Spinal cord (tissue), 10 donors: ENCODE measurements at places on chromosomes 2 and 18. TPM values are rescaled to one million over a fixed set of nuclear protein-coding genes. Genes with fewer than 3 reads are reported as not detected.
A peak's percentile ranks its signal among the peaks of the same experiment; 100 is the strongest.

DNA sequence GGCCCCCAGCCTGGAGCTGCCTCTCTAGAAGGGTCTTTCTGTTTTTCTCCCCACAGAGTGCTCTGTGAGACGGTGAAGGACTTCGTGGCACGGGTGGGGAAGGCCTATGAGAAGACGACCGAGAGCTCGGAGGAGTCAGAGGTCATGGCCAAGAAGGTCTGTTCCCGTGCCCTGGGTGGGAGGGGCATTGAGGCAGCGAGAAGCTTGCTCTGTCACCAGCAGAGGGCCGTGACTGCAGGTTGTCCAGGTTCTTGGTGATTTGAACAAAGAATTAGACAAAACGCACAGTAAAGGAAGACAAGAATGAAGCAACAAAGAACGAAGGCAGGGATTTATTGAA, 93.9 kb downstream of the DGKD start:
- no peak for DNase-seq

The DNAJB2 gene
- 186 TPM for polyA plus RNA-seq

DNA sequence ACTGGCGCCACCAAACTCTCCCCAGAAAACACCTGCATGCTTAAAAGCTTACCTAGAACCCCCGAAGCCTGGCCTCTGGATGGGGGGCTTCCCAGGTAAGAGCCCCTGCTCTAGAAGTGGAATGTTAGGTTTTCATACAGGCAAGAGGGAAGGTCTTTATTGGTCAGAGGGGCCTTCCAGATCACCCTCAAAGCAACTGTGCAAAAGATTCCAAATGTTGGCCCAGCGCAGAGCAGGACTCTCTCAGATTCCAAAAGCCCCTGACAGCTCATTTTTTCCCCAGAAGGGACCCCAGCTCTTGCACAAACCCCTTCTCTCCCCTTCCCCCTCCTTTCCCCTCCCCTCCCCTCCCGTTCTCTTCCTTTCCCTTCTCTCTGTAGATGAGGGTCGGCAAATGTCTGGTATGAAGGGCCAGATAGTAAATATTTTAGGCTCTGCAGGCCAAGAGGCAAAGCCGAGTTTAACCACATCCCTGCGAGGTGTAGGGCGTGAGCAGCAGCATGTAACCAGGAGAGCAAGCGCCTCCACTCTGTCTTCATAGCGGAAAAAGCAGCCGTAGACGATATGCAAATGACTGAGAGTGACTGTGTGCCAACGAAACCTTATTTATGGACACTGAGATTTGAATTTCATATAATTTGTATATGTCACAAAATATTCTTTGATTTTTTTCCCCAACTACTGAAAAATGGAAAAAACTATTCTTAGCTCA, 116.9 kb downstream of the SMAD7 start:
- DNase-seq = no peak

DNA sequence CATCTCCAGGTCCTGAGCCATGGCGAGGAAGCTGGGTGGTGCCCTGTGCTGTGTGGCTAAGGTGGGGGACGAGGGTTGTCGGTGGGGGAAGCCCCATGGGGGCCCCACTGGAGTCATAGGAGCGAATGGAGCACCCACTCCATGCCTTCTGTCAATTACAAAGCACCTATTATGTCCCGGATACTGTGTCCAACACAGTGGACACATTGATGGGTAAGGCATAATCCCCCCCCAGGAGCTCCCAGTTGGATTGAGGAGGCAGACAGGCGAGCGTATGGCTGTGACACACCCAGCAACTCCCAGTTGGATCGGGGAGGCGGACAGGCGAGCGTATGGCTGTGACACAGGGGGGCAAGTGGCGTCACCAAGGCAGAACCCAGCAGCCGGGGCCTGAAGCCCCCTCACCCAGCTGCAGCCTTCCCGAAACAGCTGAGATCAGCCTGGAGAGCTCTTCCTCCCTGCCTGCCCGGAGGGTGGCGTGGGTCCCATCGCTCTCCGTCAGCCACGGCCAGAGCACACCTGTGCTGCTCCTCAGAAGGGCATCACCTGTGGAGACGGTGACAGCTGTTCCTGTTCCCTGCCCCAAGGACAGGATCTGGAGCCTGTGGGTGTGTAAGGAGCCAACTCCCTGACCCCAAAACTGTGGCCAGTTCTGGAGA, 69.6 kb downstream of the HPCAL1 start:
- DNase-seq = no peak

DNA sequence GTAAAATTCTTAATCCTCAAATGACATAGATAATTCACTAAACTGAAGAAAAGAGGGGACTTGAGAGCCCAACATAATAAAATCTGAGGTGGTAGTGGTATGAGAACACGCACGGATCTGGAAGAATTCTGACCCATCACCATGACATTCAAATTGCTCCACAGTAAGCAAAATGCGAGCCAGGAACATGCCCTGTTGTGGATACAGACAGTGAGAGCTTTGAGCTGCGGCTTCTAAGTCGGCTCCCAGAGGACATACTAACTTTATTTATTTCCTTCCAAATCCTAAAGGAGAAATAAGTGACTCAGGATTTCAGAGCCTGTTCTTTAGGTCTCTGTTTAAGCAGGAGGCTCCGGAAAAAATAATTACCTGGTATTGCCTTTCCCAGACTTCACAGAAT, 143.4 kb upstream of the SMAD7 start:
- DNase-seq = peak; percentile 44

- DNase-seq = no peak
These were observed 65.8 kb downstream of the RBMS1 start for GRCh38 chr2:160427629-160428404.

The ALPG gene
- 0.13 TPM for polyA plus RNA-seq

The PCARE gene
- polyA plus RNA-seq = not detected

DNA sequence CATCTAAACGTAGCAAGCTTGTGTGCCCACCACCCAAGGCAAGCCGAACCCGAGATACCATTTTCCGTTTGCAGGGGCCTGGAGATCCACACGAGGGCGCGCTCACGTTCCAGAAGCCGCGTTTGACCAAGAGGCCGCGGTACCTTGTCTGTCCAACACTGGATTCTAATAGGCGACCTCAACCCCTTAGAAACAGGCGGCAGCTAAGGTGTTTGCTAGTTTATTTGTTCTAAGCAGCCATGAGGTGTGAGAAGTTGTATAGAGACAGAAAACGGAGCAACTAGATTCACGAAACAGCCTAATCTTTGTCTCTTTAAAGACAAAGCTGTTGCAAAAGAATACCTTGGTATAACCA, 4.2 kb downstream of the HOXD11 start:
- DNase-seq = peak; percentile 76

DNA sequence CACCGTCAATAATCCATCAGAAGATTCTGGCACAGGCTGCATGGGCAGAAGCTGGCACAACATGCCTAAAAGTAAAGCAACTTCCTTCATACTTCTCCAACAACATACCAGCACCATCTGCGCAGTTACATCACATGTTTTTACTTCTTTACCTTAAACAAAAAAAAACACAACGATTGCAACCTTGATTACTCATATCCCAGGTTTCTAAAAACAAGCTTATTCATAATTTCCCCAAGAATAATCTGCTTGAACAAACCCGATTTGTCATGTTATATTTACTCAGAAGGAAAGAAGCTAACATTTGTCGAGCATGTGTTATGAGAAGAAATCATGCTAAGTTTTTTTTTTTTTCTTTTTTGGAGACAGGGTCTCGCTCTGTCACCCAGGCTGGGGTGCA, 54.7 kb downstream of the THADA start:
- DNase-seq = no peak

The ZNF396 gene
- 5.3 TPM for polyA plus RNA-seq

- DNase-seq = no peak
These were observed 265.7 kb upstream of the HS6ST1 start for GRCh38 chr2:128584296-128584890.

DNA sequence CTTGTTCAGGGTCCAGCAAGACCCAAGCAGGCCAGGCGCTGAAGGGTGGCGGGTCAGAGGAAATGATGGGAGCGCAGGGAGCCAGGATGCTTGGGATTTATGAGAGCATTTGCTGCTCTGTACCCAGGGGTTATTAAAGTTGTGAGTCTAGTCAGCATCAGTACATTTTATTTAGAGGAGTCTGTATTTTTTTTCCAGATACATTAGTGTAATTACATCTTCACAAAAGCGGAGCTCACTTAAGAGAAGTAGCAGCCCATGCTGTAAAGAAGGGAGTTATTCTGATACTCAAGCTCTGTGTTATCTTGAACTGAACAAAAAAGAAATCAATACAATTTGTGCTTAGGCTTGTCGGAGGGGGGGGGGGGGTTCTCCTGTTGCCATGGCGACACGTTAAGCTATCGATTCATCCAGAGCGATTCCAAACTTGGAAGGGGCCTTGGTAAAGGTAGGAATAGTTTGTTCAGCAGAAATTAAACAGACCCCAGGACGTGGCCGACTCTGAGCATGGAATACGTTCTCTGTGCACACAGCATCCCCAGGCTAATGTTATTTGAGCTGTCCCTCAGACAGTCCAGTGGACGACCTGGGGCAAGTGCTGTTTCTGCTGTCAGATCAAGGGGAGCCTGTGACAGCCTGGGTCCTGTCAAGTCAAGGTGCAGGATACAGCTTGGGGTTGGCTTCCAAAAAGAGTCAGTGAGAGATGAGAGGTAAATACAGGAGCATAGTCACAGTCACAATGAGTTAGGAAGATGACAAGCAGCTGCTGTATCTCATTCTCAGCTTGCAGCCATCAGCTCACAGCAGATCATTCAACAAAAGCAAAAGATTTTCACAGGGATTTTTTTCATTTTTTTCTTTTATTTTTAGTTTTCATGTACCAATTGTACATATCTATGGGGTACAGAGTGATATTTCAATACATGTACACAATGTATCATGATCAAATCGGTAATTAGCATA, 387.6 kb downstream of the DCDC2C start:
- peak; percentile 65 for DNase-seq

GRCh38 chr2:3180082-3180908, 197.3 kb downstream of the EIPR1 start:
- DNase-seq = no peak

DNA sequence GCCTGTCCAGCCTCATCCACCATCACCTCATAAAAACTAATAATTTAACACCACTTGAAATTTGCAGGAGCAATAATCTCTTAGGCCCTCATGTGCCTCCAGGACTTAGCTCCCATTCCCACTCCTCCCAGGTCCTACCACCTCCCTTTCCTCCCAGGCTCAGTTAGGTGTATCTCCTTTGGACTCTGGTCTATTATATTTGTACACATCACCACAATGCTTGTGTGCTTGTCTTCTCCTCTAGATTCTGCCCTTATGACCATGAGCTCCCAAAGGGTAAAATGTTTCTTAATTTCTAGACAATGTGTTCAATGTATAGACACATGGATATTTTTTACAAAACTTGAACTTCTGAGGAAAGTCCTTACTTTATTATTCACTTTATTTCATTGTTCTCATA, 182.0 kb upstream of the ZC3H15 start:
- DNase-seq = no peak

- no peak for DNase-seq
These were observed 84.4 kb upstream of the HS6ST1 start for GRCh38 chr2:128402911-128403670.

The LIMS3 gene
- 1.6 TPM for polyA plus RNA-seq

- DNase-seq = no peak
These were observed 749.0 kb upstream of the ZEB2 start for GRCh38 chr2:145268931-145269330.

DNA sequence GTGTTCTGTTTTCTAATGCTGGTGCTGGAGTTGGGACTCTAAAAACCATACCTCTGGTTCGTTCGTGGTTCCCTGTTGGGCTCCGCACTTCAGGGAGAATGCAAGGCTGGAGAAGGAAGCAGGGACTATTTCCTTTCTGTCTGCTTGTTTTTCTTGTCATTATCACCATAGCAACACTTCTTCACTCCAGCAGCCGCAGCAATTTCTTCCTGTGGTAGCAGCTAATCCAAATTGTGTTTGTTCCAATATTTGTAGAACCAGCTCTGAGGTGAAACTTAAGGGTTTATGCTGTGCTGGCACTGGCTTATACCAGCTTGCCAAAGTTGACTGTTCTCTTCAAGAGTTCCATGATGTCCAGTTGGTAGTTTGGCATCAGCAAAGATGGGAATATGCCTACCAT, 301.4 kb upstream of the SYT4 start:
- no peak for DNase-seq

- DNase-seq = no peak
These were observed 37.3 kb upstream of the REL start for GRCh38 chr2:60844105-60844504.

- DNase-seq = no peak
These were observed 9.4 kb downstream of the COL3A1 start for GRCh38 chr2:188983427-188984064.

DNA sequence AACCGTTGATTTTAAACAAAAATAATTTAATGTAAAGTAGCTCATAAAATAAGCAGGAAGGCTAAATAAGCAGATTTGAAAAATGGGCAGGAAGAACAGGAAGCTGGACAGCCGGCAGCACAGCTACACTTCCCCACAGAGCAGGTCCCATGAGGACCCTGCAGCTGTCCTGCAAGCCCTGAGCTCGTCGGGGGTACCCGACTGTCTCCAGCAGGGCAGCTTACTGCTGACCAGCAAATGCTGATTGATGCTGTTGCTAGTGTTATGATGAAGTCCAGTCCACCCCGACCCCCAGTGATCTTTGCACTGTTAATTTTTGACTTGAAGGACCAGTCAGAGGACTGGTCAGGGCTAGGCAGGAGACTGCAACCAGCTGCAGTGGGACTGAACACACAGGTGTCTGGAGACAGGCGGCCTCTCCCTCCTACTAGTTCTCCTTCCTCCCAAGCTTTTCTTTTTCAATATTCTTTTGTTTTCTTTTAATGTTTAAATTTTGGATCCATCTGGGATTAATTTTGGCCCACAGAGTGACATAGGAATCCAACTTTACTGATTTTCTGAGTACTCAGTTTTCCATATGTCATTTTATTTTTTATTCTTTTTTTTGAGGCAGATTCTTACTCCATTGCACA, 27.7 kb downstream of the POLE4 start:
- DNase-seq = no peak

The CCDC68 gene
- 3.3 TPM for polyA plus RNA-seq

DNA sequence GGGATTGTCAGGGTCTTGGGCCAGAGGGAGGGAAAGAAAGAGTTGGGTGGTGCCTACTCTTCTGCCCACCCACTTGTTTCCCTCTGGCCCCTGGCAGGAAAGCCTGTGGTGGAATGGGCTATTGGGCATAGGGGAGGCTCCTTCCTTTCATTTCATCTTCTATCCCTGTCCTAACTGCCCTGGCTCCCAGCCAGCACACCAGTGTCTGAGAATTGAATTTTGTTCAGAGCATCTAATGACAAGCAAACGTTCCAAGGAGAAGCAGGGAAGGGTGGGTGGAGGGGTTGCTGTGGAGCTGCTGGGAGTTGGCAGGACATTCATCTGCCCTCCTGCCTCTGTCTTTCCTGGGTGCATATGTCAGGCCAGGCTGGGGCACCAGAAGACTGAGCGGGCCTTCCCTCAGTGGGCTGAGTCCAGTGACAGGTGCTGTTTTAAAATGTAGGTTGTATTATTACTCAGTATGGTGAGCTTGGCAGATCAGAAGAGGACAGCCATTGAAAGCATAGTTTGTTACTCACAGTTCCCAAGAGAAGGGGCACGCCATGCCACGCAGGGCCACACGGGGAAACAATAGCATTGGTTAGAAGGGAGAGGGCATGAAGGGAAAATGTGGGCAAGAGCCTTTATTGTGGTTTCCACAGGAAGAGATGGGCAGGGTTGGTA, 171.9 kb downstream of the ACOXL start:
- no peak for DNase-seq
